Activated naive CD8-positive, alpha-beta T cell treated with anti-CD3 and anti-CD28 coated beads, Interleukin-2, amount 10 ng/mL, durations not matched to agents 7 days and 5 days (primary cell): ENCODE measurements at places on chromosomes 12 and 14. TPM values are rescaled to one million over a fixed set of nuclear protein-coding genes. Genes with fewer than 3 reads are reported as not detected.

DNA sequence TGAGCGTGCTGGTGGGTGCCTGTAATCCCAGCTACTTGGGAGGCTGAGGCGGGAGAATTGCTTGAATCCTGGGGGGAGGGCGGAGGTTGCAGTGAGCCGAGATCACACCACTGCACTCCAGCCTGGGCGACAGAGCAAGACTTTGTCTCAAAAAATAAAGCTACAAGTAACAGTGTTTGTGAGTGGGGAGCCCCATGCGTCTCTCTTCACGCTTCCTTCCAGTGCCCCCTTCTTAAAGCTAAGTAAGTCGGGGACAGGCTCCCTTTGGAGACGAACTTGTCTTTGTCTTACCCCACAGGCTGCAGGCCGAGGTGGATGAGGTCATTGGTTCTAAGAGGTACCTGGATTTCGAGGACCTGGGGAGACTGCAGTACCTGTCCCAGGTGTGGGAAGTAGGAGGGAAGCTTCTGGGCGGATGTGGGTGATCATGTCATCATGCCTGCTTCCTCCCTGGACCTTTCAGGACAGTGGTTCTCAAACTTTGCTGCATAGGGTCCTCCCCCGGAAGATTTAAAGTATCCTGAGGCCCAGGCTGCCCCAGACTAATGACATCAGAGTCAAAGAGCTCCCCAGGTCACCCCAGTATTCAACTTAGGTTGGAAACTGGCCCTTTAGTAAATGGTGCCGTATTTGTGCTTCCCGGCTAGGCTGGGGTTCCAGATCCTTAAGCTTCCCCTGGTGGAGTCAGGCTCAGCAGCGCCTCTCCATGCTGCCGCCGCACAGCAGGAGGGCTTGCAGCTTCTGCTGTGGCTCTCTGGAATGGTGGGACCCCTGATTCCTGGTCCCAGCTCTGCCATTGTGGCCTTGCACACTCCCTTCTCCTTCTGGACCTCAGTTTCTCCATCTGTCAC, 37.1 kb downstream of the CYP46A1 start:
- no peaks in the 10 kb centered on the region for H3K36me3 ChIP-seq
- H3K4me1 ChIP-seq = no peaks in the 10 kb centered on the region
- no peaks in the 10 kb centered on the region for H3K27me3 ChIP-seq
- DNase-seq = no peak

GRCh38 chr14:102683399-102684297, 91.2 kb downstream of the RCOR1 start:
- no peaks in the 10 kb centered on the region for H3K27me3 ChIP-seq
- peaks cover 9% of the 10 kb centered on the region for H3K36me3 ChIP-seq
- H3K4me3 ChIP-seq = no peak overlapping the region

DNA sequence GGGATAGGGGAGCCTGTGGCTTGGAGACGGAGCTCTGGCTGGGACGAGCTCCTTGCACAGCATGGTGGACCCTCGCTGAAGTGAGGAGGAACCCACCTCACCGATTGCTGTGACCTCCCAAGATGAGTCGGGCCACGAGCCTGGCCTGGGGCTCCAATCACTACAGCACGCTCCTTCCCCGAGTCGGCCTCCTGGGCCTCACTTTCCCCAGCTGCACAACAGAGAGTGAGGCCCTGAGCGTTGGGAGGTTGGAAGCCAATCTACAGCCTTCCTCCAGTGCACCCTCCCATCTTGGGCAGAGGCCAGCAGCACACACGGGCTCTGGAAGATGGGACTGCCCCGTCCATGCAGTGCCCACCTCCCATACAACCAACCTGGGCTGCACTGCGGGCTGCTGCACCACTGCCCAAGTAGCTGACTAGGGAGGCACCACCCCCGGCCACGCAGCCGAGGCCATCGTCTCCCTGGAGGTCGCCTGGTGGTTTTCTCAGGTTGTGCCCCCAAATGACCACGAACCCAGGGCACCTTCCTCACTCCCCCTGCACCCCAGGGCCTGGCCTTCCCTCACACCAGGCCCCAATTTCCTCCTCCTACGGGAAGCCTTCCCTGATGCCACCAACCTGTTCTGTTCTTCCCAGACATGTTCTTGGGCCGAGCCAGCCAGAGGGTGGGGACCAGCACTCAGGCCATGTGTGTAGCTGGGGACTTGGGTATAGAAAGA, 152.3 kb upstream of the C14orf180 start:
- H3K4me3 ChIP-seq = no peak overlapping the region
- H3K27ac ChIP-seq = no peak overlapping the region
- H3K27me3 ChIP-seq = no peaks in the 10 kb centered on the region
- DNase-seq = no peak
- H3K36me3 ChIP-seq = no peaks in the 10 kb centered on the region
- no peaks in the 10 kb centered on the region for H3K4me1 ChIP-seq

DNA sequence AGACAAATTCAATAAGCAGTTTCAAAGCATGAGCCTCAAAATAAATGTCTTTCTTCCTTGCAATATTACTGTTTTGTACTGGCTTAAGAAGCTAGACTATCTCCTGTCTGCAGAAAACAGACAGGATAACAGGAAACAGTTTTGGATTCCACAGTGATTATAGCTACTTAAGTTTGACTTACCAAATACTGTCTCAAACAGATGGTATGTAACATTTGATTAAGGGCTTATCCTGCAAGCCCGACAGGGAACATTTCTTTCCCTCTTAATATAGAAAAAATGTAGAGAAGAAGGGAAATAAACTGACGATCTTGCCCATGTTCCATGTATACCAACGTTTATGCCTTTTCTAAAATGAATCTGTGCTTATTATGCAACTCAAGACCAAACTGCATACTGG, 179.9 kb upstream of the EEA1 start:
- H3K27me3 ChIP-seq = no peaks in the 10 kb centered on the region
- H3K27ac ChIP-seq = no peak overlapping the region
- H3K4me1 ChIP-seq = no peaks in the 10 kb centered on the region
- H3K4me3 ChIP-seq = no peak overlapping the region

- no peak for DNase-seq
- H3K27me3 ChIP-seq = peaks cover 23% of the 10 kb centered on the region
Observed at GRCh38 chr14:76687611-76688382, 73.5 kb upstream of the VASH1 start.

- no peak for DNase-seq
- peak overlapping the region; percentile 72 for H3K27ac ChIP-seq
- H3K4me3 ChIP-seq = peak overlapping the region; percentile 48
- H3K4me1 ChIP-seq = peaks cover 34% of the 10 kb centered on the region
- H3K36me3 ChIP-seq = peaks cover 6% of the 10 kb centered on the region
- H3K27me3 ChIP-seq = no peaks in the 10 kb centered on the region
Observed at GRCh38 chr14:101875041-101875726, 89.2 kb upstream of the DYNC1H1 start.

DNA sequence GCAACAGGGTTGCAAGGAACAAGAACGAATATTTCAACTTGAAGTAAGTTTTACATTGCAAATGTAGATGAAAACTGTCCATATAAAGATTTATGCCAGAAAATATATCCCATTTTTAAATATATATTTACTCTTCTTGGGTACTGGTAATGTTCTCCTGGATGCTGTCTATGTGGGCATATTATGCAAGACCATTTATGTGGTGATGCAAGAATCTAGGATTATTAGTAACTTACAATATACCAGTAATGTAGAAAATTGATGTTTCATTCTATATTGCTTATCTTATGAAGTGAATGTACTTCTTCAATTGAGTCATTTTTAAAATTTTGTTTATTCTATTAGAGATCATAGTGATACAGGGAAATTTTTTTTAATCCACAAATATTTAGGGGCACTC, 25.1 kb downstream of the FGFR1OP2 start:
- H3K27ac ChIP-seq = no peak overlapping the region
- peaks cover 33% of the 10 kb centered on the region for H3K36me3 ChIP-seq
- peaks cover 1% of the 10 kb centered on the region for H3K4me1 ChIP-seq

GRCh38 chr12:51269174-51270066, 795 bp downstream of the SMAGP start:
- H3K36me3 ChIP-seq = peaks cover 11% of the 10 kb centered on the region
- H3K4me3 ChIP-seq = peak overlapping the region; percentile 79
- DNase-seq = peak; percentile 63
- peak overlapping the region; percentile 68 for H3K27ac ChIP-seq

DNA sequence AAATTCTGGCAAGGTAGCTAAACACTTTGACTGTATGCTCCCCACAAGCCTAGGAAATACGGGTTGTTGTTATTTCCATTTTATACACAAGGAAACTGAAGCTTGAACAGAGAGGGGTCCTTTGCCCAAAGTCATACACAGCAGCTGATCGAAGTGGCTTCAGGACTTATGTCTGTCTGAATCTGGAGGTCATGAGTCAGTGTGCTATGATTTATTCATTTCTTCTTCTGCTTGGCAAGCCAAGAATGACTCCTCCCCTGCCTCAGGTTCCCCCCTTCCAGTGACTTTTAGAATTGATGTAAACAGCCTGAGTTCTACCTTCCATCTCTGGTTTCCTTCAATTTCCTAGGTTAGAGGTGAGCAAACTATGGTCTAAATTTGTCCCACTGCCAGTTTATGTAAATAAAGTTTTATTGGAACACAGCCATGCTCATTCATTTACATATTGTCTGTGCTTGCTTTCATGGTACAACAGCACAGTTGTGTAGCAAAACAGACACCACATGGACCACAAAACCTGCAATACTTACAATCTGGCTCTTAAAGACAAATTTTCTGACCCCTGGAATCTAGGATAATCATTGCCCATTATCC, 34.9 kb upstream of the WSCD2 start:
- H3K4me3 ChIP-seq = no peak overlapping the region
- DNase-seq = no peak
- H3K36me3 ChIP-seq = no peaks in the 10 kb centered on the region
- no peaks in the 10 kb centered on the region for H3K4me1 ChIP-seq
- H3K27me3 ChIP-seq = no peaks in the 10 kb centered on the region
- H3K27ac ChIP-seq = no peak overlapping the region

GRCh38 chr12:75419841-75420240, 29.0 kb downstream of the GLIPR1L2 start:
- no peak overlapping the region for H3K4me3 ChIP-seq
- no peaks in the 10 kb centered on the region for H3K27me3 ChIP-seq
- H3K4me1 ChIP-seq = no peaks in the 10 kb centered on the region
- peaks cover 1% of the 10 kb centered on the region for H3K36me3 ChIP-seq

DNA sequence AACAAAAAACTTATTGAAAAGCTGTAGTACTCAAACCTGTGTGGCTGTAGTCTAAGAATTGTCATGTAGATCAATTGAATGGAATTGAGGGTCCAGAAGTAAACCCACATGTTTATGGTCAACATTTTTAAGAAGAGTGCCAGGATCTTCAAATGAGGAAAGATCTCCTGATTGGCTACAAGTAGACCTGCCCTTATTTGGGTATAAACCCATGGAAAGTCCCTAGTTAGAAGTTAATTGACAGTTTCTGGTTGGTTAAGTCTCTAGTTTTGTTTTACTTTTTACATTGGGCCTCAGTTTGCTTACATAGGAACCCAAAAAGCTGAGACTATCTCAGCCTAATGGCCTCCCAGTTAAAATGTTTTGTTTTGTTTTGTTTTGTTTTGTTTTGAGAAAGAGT, 91.9 kb upstream of the RESF1 start:
- peaks cover 9% of the 10 kb centered on the region for H3K36me3 ChIP-seq
- H3K4me1 ChIP-seq = no peaks in the 10 kb centered on the region
- H3K27me3 ChIP-seq = no peaks in the 10 kb centered on the region
- no peak overlapping the region for H3K27ac ChIP-seq

DNA sequence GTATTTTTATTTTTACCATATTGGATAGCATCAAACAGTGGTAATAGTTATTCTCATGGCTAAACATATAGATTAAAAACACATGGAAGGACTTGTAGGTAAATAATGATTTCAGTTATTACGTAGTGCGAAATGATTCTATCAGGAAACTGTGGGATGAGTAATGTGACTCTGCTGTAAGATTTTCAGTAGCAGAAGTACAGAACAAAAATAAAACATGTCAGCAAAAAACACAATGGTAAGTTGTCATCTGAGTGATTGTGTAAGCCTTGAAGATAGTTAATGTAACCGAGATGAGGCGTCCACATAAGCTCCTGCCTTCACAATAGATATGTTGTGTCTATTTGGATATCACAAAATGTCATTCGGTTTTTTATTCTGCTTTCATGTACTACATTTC, 99.8 kb downstream of the BORCS5 start:
- peaks cover 12% of the 10 kb centered on the region for H3K4me1 ChIP-seq
- peak overlapping the region; percentile 13 for H3K27ac ChIP-seq
- no peaks in the 10 kb centered on the region for H3K27me3 ChIP-seq
- no peak overlapping the region for H3K4me3 ChIP-seq
- peaks cover 17% of the 10 kb centered on the region for H3K36me3 ChIP-seq
- no peak for DNase-seq

GRCh38 chr12:41932470-41932991, 212.1 kb downstream of the GXYLT1 start:
- H3K4me3 ChIP-seq = peak overlapping the region; percentile 77
- no peaks in the 10 kb centered on the region for H3K36me3 ChIP-seq
- H3K27me3 ChIP-seq = peaks cover 27% of the 10 kb centered on the region
- no peak overlapping the region for H3K27ac ChIP-seq

DNA sequence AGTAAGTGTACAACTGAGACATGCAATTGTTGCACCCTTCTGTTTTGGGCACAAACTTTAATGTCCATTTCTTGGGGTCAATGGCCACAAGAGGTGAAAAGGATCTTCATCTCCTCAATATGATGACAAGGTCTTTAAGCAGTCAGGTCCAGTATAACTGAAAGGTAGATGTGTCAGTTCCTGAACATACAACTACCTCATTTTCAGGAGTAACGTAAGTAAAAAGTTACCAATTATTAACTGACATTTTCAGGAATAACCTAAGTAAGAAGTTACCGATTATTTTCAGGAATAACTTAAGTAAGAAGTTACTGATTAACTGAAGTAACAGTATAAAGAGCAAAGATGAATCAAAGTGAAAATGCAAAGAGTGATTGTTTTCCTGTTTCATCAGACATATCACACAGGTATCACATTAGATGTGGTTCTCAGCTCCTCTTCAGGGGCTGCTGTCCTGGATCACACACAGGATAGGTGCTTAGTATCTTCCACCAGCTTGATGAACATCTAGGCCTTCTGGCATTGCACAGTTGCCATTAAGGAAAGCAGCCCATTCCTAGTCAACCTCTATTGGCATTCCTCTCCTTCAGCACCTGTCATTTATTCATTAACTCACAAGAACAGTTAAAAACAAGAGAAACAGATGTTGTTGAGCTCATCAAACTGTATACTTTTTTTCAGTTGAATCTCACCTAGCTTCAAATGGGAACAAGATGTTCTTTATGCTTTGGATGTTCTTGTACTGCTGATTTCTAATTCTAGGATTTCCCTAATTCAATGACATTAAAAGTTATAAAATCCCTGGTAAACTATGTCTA, 200.0 kb downstream of the FOXG1 start:
- H3K36me3 ChIP-seq = no peaks in the 10 kb centered on the region
- no peaks in the 10 kb centered on the region for H3K4me1 ChIP-seq
- no peak overlapping the region for H3K4me3 ChIP-seq
- DNase-seq = no peak

- no peak overlapping the region for H3K27ac ChIP-seq
- H3K36me3 ChIP-seq = peaks cover 42% of the 10 kb centered on the region
- DNase-seq = no peak
- no peak overlapping the region for H3K4me3 ChIP-seq
- H3K27me3 ChIP-seq = no peaks in the 10 kb centered on the region
Observed at GRCh38 chr12:57731411-57732080, 7.0 kb downstream of the AGAP2 start.

The C12orf54 gene
- total RNA-seq = not detected

The GALNT16 gene
- total RNA-seq = not detected

The RPGRIP1 gene
- not detected for total RNA-seq

The CDKN1B gene
- total RNA-seq = 135 TPM

The NFYB gene
- 28.5 TPM for total RNA-seq

The LALBA gene
- total RNA-seq = not detected

The GPX2 gene
- total RNA-seq = not detected

The TRIM9 gene
- total RNA-seq = 1.7 TPM

The PIANP gene
- 0.75 TPM for total RNA-seq
